ENCODE measurements at places on chromosomes 7 and 10.

DNA sequence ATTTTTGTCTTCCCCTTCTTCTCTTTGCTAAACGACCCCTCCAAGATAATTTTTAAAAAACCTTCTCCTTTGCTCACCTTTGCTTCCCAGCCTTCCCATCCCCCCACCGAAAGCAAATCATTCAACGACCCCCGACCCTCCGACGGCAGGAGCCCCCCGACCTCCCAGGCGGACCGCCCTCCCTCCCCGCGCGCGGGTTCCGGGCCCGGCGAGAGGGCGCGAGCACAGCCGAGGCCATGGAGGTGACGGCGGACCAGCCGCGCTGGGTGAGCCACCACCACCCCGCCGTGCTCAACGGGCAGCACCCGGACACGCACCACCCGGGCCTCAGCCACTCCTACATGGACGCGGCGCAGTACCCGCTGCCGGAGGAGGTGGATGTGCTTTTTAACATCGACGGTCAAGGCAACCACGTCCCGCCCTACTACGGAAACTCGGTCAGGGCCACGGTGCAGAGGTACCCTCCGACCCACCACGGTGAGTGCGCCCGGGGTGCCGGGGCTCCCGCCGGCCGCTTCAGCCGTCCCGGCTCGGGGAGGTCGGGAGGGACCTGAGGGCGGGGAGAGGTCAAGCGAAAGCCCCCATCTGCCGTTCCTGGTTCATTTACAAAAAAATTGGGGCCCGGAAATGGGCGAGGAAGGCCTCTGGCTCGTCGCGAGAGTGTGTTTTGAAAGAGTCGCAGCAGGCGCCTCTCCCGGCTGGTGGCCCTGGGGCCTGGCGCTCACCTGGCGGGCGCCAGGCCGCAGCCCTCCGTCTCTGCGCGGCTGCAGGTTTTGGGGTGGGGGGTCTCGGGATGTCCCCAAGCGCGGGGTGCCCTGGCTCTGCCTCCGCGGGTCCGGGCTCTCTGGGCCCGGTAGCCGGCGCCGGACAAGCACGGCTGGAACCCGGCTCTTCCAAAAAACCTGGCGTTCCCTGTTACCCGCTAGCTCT is 1.2 kb downstream of the GATA3 start:
- no peak for DNase-seq

GRCh38 chr10:59524348-59524747 is 162.0 kb upstream of the FAM13C start:
- DNase-seq, result no peak

DNA sequence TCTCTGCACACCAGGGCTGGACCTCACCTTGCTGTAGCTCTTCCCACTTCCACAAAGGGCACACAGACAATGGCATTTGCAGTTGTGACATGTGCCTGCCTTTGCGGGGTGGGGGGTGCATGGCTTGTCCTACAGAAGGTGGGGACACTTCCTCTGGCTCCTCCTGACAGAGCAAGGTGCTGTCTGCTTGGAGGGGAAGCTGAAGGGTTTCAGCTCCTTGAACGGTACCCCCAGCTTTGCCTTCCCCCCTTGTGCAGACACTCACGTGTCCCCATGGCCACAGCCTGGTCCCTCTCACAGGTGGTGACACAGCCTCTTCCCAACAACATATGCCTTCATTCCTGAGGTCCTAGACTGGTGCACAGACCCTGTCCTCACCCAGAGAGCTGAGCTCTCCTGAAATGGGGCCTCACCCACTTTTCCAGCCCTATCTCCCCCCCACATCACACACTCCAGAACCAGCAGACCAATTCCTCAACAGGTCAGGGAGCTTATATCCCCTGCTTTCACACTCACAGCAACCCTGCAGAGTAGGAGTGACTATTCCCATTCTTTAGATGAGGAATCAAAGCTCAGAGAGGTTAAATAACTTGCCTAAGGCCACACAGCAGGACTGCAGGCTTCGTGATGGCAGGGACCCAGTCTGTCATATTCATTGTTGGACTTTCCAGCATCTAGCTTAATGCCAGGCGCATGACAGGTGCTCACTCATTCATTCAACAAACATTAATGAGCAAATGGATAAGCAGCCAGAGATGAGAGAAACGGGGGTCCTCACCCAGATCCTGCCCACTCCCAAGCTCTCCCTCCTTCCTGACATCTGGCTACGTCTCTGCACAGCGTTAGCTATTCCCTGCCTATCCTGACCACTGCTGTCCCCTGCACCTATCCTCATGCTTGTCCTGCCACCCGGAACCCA is 44.4 kb downstream of the PARP12 start:
- no peak for DNase-seq

GRCh38 chr10:77031531-77032187 is 605.9 kb downstream of the KCNMA1 start:
- no peak for DNase-seq

GRCh38 chr10:80437227-80437626 is 16.9 kb upstream of the TSPAN14 start:
- no peak for DNase-seq

- DNase-seq, result no peak
Measured at GRCh38 chr10:83685458-83685857, 453.9 kb upstream of the GHITM start.

DNA sequence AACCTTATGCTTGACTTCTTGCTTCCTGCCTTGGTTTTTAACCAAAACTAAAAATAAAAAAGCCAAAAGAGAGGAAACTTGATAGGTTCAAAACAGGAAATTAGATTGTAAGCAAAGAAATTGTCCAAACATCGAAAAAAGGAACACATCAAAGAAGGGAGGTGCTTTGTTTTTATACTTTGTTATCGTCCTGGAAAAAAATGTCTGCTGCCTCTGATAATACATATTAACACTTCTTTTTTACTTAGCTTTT is 286.6 kb upstream of the C7orf33 start:
- no peak for DNase-seq

DNA sequence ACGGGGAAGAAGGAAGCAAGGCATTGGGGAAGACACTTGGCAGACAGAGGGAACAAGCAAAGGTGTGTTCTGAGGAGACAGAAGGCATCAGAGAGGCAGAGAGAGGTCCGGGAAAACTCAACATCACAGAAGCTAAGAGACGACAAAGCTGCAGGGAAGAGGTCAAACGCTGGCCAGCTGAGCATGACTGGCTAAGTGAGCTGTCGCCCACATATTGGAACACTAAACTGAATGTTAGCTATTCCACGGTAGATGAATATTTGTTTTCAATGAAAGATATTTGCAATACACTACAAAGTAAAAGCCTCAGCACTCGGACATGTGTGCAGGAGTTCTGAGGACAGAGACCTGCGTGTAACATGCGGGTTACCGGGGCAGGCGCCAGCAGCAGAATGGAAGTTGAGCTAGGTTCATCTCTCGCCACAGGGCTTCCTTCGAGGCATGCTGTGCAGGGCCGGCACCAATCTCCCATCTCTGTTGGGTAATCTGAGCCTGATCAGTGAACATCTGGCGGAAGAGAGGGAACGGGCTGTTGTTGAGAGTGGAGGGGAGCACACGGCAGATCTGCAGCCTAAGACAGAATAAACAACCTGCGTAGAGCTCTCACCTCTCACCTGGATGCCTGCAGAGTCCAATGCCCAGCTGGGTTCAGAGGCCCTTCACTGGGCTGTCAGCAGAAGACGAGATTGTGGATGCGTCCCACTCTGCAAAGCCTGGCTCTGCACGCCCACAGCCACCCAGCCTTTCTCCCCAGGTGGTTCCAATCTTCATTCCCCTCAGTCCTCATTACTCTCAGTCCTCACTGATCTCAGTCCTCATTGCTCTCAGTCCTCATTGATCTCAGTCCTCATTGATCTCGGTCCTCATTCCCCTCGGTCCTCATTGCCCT is 35.9 kb downstream of the INSIG1 start:
- no peak for DNase-seq

- no peak for DNase-seq
Measured at GRCh38 chr10:94059178-94059883, 65.6 kb downstream of the PLCE1 start.

DNA sequence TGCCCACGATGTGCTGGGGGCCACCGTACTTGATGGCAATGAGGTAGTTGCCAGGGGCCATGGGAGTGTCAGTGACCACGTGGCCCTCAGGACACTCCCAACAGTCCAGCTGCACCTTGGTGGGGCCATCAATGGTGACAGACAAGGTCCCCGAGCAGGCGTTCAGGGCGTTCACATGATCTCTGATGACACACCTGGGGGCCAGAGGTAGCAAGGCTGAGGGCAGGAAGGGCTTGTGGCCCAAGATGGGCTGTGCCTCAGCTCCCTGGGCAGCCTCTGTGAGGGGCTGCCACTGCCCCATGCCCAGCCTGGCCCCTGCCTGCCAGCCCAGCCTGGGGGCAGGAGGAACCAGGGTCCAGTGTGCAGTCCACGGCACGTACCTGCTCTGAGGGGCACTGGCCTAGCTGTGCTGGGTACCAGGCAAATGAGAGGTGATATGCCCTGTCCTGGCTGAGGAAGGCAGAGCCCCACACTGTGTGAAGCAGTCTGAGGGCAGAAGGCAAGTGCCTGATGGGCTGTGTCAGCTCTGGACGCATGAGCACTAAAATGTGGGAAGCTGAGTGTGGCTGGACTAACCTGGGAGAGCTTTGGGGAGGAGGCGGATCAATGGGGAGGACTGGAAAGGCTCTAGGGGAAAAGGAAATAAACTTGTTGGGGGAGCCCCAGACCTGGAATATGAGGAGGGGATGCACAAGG is 3.5 kb upstream of the KCP start:
- DNase-seq, result no peak

- DNase-seq, result no peak
Measured at GRCh38 chr7:28055161-28055544, 125.4 kb downstream of the JAZF1 start.

- no peak for DNase-seq
Measured at GRCh38 chr7:33880787-33881186, 24.6 kb upstream of the BMPER start.

GRCh38 chr7:145696071-145696470 is 420.5 kb upstream of the CNTNAP2 start:
- no peak for DNase-seq

DNA sequence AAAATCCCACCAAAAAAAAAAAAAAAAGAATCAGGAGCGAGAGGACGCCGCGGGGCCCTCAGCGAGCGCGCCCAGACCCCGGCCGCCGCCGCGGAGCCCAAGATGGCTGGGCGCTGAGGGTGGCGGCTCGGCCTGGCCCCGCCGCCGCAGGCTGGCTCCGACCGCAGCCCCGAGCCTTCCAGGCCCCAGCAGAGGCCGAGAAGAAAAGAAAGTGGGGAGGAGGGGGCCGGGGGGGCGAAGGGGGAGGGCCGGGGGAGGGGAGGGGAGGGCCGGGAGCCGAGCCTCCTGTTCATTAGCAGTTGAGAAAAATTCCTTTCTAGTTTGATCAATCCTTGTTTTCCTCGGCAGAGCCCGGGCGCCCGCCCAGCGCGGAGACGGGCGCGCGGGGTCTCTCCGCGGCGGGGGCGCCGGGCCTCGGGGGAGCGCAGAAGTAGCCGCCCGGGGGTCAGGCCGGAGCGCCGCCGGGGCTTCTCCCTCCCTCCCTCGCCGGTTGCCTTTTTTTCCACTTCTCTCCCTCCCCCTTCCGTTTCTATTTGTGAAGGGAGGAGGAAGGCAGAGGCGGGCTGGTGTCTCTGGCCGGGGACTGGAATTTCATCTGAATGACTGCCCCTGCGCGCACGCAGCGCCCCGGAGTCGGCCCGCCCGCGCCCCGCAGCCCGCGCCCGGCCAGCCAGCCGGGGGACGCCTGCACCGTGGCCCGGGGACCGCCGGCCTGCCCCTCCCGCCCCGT is 778 bp upstream of the TRIM8 start:
- no peak for DNase-seq

- DNase-seq, result no peak
Measured at GRCh38 chr7:67407392-67408071, 410.9 kb downstream of the TYW1 start.

DNA sequence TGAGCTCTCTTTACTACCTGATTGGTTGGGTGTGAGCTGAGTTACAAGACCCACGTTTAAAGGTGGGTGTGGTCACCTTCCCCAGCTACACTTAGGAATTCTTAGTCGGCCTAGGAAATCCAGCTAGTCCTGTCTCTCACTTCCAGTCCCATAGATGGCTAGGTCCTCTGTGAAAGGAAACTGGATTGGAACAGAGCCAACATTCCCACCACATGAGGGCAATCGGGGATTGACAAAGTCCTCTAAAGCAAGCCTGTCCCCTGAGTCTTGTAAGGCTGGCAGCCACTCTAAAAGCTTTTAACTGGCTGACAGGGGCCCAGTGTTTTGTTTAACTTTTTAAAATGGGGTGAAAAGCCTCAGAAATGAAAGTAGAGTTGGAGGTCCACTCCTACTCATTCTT is 15.1 kb upstream of the CROT start:
- DNase-seq, result no peak

DNA sequence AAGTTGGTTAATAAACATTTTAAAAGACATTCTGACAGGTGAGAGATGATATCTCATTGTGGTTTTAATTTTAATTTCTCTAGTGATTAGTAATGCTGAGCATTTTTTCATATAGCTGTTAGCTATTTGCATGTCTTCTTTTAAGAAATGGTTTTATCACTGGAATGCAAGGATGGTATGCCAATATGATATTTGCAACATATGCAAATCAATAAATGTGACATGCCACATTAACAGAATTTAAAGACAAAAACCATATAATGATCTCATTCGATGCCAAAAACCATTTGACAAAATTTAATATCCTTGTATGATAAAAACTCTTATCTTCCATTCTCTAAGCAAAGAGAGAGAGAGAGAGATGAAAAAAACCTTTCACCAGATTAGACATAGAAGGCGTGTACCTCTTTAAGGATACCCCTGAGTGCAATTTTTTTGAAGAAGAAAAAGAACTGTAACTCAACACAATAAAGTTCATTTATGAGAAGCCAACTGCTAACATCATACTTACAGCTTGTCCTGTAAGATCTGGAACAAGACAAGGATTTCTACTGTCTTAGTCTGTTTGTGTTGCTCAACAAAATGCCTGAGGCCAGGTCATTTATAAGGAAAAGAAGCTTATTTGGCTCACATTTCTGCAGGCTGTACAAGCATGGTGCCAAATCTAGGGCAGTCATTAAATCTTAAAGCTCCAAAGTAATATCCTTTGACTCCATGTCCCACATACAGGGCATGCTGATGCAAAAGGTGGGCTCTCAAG is 39.7 kb upstream of the ZMYND11 start:
- DNase-seq, result no peak

GRCh38 chr10:45255706-45256105 is 59.7 kb downstream of the OR13A1 start:
- no peak for DNase-seq

GRCh38 chr10:102159051-102159597 is 6.9 kb downstream of the NOLC1 start:
- no peak for DNase-seq

DNA sequence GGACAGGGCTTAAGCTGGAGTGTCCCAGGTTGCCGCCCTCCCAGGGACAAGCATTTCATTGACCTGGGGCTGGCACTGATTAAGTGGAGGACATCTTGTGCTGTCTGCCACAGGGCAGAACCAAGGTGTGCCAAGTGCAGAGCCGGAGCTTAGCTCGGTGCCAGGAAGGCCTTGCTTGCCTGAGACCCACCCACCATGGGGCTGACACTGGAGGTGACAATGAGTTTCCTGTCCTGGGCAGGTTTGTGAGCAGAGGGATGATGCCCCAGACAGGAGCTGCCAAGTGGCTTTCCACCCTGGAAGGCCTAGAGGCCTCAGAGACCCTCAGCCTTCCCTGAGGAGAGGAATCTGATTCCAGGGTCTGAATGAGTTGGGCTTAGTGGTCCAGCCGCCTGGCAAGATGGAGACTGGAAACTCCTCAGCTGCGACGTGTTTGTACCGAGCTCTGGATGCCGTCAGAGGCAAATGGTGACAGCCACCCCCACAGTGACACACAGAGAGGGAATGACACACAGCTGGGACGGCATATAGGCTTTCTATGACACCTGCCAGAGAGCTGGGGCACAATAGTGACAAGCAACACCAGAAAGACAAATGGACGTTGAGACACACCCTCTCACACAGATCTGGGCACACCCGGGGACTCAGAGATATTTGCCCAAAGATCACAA is 2.6 kb downstream of the ADCYAP1R1 start:
- no peak for DNase-seq

- no peak for DNase-seq
Measured at GRCh38 chr7:36381056-36381455, 8.6 kb upstream of the ANLN start.
